ENCODE measurements at places on chromosomes 16 and 17.
A peak's percentile ranks its signal among the peaks of the same experiment; 100 is the strongest.

GRCh38 chr16:48575471-48576050, 34.4 kb downstream of the N4BP1 start:
- no peak for DNase-seq

GRCh38 chr17:31488264-31488981, 96.9 kb downstream of the RAB11FIP4 start:
- no peak for DNase-seq

- DNase-seq: no peak
Measured at GRCh38 chr16:70780546-70780945, 20.4 kb downstream of the VAC14 start.

- DNase-seq: peak; percentile 3
Measured at GRCh38 chr17:67891481-67892119, 66.3 kb downstream of the BPTF start.

Data from SHP77 (cell line).